ENCODE measurements at places on chromosomes 7 and 10.

DNA sequence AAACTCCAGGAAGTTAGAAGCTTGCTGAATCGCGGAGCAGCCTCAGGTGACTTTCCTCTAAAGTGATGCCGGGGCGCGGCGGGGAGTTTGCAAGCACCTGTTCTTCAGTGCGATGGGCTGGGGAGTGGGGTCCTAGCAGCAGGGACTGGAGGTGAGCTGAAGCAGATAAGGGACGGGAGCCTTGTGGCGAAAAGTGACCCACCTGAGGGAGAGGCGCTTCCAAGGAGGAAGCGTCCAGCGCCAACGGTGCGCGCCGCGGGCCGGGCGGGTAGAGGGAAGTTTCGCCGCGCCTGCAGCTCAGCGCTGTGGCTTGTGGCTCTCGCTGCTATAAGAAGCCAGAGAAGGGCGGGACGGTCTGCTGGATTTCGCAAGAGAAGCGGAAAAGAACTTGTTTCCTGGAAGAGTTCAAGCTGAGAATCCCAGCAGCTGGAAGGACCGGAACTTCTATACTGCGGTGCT is at the start of gene STEAP4:
Gene STEAP4 (minus strand): TSS at position 305 of the 459 bp plus-strand sequence. CDS start 22,625 bp downstream, outside the sequence.
- DNase-seq, result peak; percentile 4

- no peak for DNase-seq
These were observed 2.7 kb downstream of the TMEM176A start for GRCh38 chr7:150803161-150803860.

- DNase-seq, result no peak
These were observed 25.9 kb upstream of the HERPUD2 start for GRCh38 chr7:35720849-35721248.

GRCh38 chr7:1124816-1125602 is 35.0 kb downstream of the ZFAND2A start:
- no peak for DNase-seq

DNA sequence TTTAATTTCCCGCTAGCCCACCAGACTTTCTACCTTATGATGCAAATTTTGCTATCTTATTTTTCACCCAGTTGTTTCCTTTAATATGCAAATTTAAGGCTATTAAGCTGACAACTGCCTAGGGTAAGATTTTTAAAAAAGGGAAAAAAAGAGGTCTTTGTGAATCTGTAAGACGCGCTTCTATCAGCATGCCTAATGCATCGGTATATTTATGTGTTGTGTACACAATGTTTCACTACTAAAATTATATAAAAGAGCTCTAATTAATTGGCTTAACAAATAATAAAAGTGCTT is 386.6 kb downstream of the KIF20B start:
- DNase-seq, result no peak

DNA sequence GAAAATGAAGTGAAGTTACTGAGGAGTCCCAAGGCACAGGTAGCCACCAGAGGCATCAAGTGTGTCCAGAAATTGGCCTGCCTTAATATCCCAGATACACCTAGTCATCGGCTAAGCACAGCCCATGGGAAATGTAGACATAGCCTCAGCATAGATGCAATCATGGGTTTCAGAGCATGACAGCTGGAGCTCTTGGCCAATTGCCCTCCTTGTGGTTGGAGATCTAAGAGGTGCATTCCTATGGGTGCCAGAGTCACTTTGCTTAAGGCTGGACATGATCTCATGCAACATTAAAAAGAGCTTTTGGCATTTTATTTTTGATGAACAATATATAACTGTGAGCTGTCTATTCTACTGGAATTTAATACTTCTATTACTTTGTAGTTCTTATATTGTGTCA is 758.0 kb upstream of the LRRTM3 start:
- peak; percentile 17 for DNase-seq

GRCh38 chr7:101953248-101953819 is 135.9 kb downstream of the CUX1 start:
- peak; percentile 84 for DNase-seq

GRCh38 chr10:63227207-63227895 is 94.2 kb downstream of the NRBF2 start:
- peak; percentile 38 for DNase-seq

DNA sequence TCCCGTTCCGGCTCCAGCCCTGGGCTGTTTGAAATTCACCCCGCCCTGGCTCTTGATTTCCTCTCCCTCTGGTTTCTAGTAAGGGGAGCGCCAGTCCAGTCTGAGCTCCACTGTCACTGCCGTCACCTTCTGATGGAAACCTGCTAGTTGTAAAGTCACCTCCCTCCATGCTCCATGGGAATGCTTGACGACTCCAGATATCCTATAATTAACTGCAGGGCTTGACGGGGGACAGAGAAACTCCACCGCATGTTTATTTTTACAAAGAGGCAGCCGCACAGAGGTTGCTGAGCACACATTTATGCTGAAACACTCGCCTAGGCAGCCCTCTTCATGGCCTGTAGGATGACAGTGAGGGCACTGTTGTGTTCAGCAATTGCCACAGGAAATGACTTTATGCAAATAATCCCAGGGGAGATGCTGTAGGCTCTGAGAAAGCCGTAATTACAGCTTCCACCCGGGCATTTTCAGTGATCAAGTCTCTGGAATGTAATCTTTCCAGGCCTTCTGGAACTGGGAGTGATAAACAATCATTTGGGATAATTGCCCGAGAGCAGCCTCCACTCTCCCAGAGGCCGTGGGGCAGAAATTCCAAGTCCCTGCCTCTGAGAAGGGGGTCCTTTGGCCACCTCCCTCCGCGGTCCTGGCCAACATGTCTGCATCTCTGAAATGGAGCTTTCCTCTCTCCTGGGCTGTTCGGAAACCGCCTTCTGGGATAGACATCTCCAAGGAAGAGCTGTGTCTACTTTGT is 300.5 kb downstream of the KLF6 start:
- peak; percentile 37 for DNase-seq

GRCh38 chr10:50576245-50576815 is 47.4 kb downstream of the SGMS1 start:
- peak; percentile 67 for DNase-seq

DNA sequence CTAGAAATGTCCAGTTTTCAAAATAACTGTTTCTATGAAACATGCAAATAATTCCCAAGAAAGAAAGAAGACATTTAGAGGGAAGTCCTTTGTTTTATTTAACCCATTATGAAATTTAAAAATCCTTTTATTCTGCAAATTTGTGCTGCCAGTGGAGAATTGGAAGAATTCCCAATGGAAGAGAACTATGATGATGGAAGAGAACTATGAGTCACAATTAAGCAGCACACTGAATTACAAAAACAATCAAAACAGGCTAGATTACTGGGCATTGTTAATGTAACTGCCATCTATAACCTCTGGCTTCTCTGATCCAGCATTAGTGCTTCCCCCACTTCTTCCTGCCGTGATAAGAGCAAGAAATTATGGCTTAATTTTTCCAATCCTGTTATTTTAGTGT is 126.2 kb upstream of the FEZF1 start:
- DNase-seq, result no peak

GRCh38 chr10:87598700-87599099 is 61.0 kb upstream of the PAPSS2 start:
- no peak for DNase-seq

DNA sequence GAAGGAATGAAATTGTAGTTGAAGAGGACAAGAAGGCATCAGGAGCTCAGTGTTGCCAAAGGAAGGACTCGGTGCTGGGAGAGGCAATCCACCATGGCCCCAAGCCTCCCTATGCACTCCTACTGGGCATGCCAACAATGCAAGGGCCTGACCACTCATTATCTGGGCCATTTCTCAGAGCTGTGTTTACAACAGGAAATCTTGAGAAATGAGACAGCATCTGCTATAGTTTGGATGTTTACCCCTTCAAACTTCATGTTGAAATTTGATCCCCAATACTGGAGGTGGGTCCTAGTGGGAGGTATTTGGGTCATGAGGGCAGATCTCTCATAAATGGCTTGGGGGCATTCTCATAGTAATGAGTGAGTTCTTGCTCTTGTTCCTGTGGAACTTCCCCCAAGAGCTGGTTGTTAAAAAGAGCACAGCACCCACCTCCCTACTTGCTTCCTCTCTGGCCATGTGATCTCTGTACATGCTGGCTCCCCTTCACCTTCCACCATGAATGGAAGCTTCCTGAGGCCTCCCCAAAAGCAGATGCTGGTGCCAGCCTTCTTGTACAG is 50.8 kb upstream of the AOAH start:
- no peak for DNase-seq

DNA sequence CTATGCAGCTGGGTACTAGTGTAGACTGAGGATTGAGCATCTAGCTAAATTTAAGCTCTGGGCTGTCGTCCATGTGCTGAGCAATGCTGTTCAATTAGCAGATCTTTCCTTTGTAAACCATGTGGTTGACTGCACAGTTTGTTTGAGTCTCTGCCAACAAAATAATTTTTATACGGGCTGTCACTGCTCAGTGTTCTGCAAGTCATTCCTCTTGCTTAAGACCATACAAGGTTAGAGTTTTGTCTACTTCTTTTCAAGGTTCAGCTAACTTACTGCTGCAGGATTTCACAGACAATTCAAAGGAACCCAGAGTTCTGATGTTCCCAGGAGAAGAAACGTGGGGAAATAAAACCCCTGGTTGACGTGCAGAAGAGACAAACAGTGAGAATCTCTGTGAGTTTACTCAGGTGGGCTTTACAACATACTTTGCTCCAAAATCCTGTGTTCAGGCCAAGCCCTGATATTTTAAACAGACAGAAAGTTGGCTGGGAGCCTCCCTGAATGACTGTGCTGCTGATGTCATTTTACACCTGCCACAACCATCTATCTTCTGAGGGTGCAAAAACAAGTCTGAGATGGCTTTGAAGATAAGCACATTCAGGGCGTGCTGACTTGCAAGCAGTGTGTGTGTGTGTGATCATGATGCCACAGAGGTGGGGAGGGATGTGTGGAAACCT is 177.1 kb upstream of the SVIL start:
- DNase-seq, result peak; percentile 67

- DNase-seq, result peak; percentile 74
These were observed 1.3 kb upstream of the ARID5B start for GRCh38 chr10:61899997-61900828.

- no peak for DNase-seq
These were observed 25.8 kb upstream of the SFMBT2 start for GRCh38 chr10:7436490-7437100.

DNA sequence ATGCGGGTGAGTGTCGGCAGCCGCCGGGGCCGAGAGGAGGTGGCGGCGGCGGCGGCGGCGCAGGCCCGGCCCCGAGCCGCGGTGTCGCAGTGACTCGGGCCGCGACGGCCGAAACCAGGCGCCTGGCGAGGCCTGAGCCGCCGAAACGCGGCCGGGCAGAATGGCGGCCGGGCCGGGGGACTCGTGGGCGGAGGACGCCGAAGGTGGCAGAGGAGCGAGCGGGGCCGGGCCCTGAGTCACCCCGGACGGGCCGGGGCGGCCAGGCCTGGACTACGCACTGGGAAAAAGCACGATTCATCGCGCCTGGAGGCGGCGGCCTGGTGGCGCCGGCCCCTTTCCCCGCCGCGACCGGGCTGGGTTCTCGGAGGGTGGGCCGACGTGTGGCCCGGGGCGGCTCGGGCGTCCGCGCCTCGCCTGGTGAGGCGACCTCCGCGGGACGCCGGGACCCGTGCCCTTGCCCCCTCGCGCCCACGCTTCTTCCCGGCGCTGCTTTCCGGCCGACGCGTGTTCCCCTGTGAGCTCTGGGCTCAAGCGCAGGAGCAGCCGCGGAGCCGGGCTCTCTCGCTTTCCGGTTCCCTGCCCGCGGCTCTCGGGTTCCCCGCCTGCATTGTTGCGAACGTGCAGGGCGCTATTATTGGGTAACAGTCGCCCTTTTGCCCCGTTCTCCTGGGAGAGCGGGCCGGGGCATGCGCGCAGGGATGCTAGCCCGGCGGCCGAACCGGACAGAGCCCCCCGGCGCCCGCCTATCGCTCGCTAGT is 500 bp downstream of the CUL1 start:
- peak; percentile 69 for DNase-seq

GRCh38 chr7:38051786-38052185 is 126.3 kb upstream of the STARD3NL start:
- no peak for DNase-seq

DNA sequence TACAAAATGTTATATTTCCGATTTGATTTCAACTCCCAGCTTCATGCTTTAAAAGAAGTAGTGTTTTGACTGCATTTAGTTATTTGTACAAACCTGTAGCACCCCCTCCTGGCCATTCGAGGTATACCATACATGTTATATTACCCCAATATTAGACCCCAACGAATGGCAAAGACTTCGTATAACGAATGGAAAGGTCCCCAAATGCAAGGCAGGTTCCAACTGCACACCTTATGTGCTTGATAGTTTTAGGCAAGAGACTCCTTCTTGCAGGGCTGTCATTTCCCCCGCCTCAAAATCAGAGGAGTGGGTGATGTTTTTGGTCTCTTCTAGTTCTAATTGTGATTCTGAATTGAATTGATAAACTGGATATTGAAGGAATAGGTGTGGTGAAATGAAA is 101.1 kb upstream of the TARP start:
- peak; percentile 56 for DNase-seq

DNA sequence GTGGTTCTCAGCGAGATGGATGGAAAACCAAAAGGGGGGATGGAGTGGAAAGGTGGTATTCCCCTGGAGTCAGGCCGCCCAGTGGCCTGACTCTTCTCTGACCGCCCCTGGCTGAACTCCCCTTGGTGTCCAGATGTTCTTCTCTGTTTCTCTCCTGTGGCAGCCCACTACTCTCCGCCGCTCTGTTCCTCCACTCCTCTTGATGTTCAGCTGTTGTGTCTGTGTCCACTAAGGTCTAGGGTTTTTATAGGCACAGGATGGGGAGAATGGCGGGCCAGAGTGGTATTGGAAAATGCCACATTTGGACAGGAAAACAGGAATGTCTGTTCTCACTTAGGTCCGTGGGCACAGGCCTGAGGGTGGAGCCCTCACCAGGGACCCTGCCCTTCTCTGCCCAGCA is 954.3 kb upstream of the MBL2 start:
- DNase-seq, result no peak

DNA sequence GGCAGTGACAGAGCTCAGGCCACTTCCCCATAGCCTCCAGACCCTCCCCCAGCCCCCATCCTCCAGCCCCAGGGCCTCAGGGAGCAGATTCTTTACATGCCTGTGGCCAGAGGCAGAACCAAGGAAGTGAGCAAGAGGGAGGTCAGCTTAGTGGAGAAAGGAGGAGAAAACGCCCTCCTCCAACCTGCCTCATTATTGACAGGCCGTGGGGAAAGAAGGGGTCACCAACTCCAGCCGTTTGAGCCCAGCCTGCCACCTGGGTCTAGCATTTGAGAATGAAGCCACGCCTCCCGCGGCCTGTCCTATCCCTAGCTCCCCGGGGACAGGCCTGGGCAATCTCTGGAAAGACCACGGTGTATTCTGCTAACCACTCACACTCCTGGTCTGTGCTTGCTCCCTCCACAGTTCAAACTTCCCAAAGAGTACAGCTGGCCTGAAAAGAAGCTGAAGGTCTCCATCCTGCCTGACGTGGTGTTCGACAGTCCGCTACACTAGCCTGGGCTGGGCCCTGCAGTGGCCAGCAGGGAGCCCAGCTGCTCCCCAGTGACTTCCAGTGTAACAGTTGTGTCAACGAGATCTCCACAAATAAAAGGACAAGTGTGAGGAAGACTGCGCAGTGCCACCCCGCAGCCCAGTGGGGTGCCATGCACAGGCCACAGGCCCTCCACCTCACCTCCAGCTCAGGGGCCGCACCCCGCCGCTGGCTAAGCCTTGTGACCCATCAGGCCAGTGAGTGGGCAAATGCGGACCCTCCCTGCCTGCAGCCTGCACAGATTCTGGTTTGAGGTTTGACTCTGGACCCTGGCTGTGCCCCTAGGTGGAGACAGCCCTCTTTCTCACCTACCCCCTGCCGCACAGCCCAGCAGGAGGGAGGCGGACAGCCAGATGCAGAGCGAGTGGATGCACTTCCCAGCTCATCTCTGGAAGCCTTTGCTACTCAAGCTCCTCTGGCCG is 14.3 kb upstream of the TRIM8 start:
- peak; percentile 98 for DNase-seq

GRCh38 chr7:99539213-99539811 is 12.6 kb downstream of the FAM200A start:
- DNase-seq, result no peak
